Ascending aorta (tissue), 2 donors: ENCODE measurements at places on chromosomes 6 and 20. TPM values are rescaled to one million over a fixed set of nuclear protein-coding genes. Genes with fewer than 3 reads are reported as not detected.
A peak's percentile ranks its signal among the peaks of the same experiment; 100 is the strongest.

WFDC2 gene
- total RNA-seq = 32.5 TPM

- H3K36me3 ChIP-seq = no peaks in the 10 kb centered on the region
- H3K27me3 ChIP-seq = no peaks in the 10 kb centered on the region
- H3K4me3 ChIP-seq = no peak overlapping the region
- DNase-seq = no peak
These were observed 191.3 kb upstream of the FOXA2 start for GRCh38 chr20:22775671-22776139.

GRCh38 chr6:117444600-117444999 lies 18.9 kb upstream of the ROS1 start:
- no peak overlapping the region for H3K27ac ChIP-seq
- no peak overlapping the region for H3K4me3 ChIP-seq
- H3K4me1 ChIP-seq = no peaks in the 10 kb centered on the region
- DNase-seq = no peak

GRCh38 chr20:53829255-53829723 lies 235.7 kb upstream of the ZNF217 start:
- DNase-seq = no peak
- H3K27ac ChIP-seq = peak overlapping the region; percentile 93
- H3K27me3 ChIP-seq = no peaks in the 10 kb centered on the region
- H3K4me1 ChIP-seq = peaks cover 19% of the 10 kb centered on the region
- peak overlapping the region; percentile 48 for H3K4me3 ChIP-seq
- no peaks in the 10 kb centered on the region for H3K36me3 ChIP-seq

RAET1L gene
- total RNA-seq = not detected

NKAIN4 gene
- not detected for total RNA-seq

WASF1 gene
- 0.53 TPM for total RNA-seq

DNA sequence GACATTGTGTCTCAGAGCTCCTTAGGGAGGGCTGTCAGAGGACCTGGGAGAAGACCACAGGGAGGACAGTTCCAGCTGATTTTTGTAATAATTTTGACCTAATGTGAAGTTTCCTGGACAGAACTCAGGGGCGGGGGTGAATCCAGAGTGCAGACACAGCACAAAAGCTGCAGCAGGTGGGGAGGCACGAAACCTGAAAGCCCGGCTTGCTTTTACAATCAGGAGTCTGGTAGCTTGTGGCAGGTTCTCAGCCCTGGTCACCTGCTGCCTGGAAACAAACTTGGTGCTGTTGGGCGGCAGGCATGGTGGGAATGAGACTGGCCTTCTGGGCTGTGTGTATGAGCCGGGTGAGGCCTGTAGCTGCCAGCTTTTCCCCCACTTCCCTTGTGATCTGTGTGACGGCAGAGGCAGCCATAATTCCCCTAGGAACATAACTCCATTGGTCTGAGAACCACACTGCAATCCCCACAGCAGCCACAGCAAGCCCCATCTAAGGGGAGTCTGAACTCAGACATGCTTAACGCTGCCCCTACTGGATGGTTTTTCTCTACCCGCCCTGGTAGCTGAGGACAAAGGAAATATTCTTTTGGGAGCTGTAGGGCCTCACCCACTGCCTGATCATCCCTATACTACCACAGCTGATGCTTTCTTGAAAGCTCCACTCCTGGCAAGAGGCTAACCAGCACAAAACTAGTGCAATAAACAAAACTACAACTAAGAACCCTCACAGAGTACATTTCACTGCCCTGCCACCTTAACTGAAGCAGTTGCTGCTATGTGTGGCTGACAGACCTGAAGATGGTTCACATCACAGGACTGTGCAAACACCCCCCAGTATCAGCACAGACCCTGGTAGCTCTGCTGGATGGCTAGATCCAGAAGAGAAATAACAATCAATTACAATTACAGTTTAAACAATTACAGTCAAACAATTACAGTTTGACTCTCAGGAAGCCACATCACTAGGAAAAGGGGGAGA lies 1055.1 kb upstream of the GJE1 start:
- H3K27me3 ChIP-seq = no peaks in the 10 kb centered on the region
- no peaks in the 10 kb centered on the region for H3K4me1 ChIP-seq
- H3K27ac ChIP-seq = no peak overlapping the region
- no peak overlapping the region for H3K4me3 ChIP-seq

DNA sequence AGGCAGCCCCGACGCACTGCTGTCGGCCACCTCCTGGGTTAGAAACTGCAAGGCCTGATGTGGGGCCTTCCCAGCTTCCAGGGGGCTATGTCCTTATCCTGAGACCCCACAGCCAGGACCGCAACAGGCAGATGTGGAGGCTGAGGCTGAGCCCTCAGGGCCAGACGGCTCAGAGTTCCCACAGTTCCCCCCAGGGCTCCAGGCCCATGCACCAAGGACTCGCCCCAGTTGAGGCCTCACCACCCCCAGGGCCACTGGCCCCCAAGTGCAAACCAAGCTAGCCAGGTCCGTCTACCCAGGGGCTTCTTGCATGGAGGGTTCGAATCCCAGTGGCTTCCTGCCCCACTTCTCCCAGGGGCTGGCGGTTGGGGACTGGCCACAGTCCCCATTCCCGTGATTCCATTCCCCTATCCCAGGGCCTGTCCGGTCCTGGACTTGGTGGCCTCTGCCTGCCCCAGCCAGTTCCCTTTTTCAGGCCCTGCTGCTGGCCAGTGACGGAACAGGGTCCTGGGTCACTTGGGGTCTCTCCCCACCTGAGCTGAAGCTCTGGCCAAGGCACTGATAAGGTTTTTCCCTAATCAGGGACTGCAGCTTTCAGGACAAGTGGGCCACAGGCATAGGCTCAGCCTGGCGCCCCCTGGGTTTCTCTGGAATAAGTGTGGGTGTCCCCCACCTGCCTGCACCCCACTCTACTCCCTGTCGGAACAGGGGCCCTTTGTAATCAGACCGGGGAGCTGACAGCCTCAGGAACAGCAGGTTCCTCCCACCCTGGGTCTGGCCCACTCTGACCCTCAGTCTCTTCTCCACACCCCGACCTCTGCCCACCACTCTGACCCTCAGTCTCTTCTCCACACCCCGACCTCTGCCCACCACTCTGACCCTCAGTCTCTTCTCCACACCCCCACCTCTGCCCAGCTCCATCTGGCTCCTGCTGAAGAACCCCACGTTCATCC lies 22.0 kb downstream of the SLCO4A1 start:
- no peaks in the 10 kb centered on the region for H3K36me3 ChIP-seq
- no peaks in the 10 kb centered on the region for H3K4me1 ChIP-seq
- no peak overlapping the region for H3K27ac ChIP-seq
- H3K4me3 ChIP-seq = no peak overlapping the region
- H3K27me3 ChIP-seq = no peaks in the 10 kb centered on the region

GRCh38 chr6:90098001-90098531 lies 198.6 kb downstream of the BACH2 start:
- peaks cover 4% of the 10 kb centered on the region for H3K4me1 ChIP-seq
- H3K27me3 ChIP-seq = no peaks in the 10 kb centered on the region
- H3K36me3 ChIP-seq = no peaks in the 10 kb centered on the region
- H3K27ac ChIP-seq = peak overlapping the region; percentile 89
- DNase-seq = peak; percentile 63
- H3K4me3 ChIP-seq = no peak overlapping the region

- H3K4me3 ChIP-seq = no peak overlapping the region
- H3K36me3 ChIP-seq = no peaks in the 10 kb centered on the region
- DNase-seq = no peak
- H3K4me1 ChIP-seq = no peaks in the 10 kb centered on the region
- H3K27ac ChIP-seq = no peak overlapping the region
These were observed 3.0 kb upstream of the CRIP3 start for GRCh38 chr6:43311666-43312065.

DNA sequence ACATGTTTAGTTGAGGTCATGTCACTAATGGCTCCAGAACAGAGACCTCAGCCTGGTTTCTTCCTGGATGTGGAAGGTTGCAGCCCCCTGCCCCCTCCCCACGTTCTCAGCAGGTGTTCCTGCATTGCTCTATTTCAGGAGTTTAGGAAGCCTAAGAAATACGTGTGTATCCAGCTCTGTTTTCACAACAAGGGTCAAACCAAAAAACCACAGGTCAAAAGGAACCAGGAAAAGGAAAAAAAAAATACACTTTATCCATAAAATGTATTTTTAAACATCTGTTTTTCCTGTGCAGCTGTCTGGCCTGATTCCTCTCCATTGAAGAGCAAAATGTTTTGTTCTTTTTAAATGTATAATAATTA lies 107.9 kb upstream of the PLEKHG1 start:
- H3K27me3 ChIP-seq = no peaks in the 10 kb centered on the region
- no peak for DNase-seq
- no peaks in the 10 kb centered on the region for H3K4me1 ChIP-seq
- H3K27ac ChIP-seq = no peak overlapping the region

JPH2 gene
- total RNA-seq = 86.7 TPM

DNA sequence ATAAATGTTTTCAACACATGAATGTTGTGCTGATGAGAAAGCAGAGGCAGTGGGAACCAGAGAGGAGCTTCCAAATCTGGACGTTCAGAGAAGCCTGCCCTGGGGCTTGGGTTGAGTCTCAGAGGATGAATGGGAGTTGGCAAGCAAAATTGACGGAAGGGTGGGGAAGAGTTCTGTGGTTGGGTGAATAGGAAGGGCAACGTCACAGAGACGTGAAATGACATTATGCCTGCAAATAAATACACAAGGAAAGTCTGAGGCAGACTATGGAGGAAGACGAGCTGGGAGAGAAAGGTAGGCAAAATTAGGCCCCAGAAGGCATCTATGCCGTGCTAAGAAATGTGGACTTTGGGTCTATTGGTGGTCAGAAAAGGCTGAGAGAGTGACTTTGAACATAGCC lies 25.2 kb upstream of the SGK1 start:
- H3K27me3 ChIP-seq = no peaks in the 10 kb centered on the region
- no peak for DNase-seq
- H3K27ac ChIP-seq = no peak overlapping the region
- H3K4me1 ChIP-seq = no peaks in the 10 kb centered on the region
- no peak overlapping the region for H3K4me3 ChIP-seq
- H3K36me3 ChIP-seq = no peaks in the 10 kb centered on the region

- no peaks in the 10 kb centered on the region for H3K4me1 ChIP-seq
- no peak for DNase-seq
- H3K27me3 ChIP-seq = no peaks in the 10 kb centered on the region
- peaks cover 41% of the 10 kb centered on the region for H3K36me3 ChIP-seq
These were observed 24.3 kb downstream of the HSF2 start for GRCh38 chr6:122423734-122424133.

CRISP2 gene
- not detected for total RNA-seq

ZNF831 gene
- 0.53 TPM for total RNA-seq
